ENCODE measurements at places on chromosomes 4 and X.

DNA sequence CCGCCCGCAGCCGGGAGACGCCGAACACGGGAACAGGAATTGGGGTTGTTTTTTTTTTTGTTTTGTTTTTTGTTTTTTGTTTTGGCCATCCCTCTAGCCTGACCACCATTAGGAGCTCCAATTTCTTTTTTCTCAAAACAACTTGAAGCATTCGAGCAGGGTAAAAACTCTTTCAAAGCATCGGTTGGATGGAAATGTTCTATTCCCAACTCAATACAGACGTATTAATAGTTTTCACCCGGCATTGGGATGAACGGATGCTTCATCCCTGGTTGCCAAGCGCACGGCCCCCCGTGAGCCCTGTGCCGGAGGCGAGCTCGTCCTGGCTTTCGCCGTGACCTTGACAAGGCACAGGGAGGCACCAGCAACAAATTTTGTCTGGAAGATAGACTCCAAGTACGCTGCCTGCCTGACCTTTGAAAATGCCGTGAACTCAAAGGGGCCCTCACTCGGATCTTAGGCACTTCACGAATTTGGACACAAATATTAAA, 352 bp upstream of the MAP3K15 start:
- no peak for DNase-seq

DNA sequence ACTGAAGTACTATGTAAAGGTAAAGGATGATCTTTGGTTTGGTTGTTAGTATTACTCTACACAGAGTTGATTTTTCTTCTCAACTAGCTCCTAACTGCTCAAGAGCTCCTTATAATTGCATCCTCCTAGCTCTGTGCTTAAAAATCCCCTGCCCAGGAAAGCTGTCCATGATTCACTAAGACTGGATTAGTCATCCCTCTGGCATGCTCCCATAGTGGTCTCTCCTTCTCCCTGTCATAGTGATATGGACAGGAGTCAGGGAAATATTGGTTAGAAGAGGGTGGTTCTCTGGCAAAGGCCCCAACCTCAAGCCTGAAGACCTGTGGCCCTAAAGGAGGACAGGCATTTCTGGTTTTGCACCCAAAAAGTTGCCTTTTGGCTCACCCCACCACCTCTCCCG, 242.3 kb upstream of the KCNIP4 start:
- DNase-seq: no peak

DNA sequence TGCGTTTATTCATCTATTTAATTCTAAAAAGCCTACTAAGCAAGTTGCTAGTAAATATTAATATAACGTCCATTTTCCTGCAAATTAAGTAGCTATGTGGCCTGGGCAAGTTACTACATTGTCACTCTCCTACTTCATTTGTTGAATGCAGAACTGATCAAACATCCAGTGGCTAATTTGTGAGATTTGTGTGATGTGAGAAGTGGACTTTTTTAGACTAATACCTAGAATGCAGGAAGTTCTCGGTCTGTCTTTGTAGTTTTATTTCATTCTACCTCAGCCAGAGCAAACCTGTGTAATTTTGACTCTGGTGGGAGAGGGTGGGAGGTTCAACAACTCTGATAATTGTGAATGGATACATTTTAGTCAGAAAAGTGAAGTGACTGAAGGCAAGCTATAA, 840 bp downstream of the GUF1 start:
- no peak for DNase-seq

DNA sequence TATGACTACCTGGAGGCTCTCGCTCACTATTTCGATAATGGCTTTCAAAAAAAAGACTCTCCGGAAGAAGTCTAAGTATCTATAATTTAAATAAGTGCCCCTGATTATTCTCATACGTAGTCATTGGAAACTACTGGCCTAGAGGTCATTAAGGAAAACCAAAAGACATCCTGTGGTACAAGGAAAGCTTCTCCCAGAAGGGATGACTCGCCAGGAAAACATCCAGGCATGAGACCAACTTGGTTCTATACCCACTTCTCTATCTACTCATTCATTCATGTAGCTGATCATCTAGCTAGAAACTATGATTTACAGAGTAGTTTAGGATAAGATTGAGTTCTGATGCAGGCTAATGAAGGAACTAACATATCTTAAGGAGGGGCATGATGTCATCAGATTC, 37.7 kb downstream of the SOX3 start:
- no peak for DNase-seq
